ENCODE measurements at places on chromosomes 3 and 15.

DNA sequence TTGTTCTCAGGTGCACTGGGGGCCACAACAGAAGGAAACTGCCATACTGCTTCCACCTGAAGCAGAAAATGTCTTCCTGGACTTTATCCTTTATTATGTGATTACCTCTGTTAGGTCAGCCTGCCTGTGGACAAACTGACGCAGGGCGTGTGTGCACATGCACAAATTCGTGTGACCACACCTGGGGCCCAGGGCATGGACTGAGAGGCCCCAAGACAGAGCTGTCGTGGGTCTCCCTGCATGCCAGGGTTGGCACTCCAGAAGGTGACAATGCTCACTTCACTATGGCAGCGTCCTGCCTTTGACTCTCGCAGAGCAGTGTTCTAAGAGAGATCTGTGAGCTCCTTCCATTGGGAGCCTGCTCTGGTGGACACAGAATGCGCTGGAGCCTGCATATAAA is 34.5 kb downstream of the CCDC12 start:
- no peak for DNase-seq

GRCh38 chr15:50168379-50168778 is 13.6 kb upstream of the SLC27A2 start:
- DNase-seq, result no peak

DNA sequence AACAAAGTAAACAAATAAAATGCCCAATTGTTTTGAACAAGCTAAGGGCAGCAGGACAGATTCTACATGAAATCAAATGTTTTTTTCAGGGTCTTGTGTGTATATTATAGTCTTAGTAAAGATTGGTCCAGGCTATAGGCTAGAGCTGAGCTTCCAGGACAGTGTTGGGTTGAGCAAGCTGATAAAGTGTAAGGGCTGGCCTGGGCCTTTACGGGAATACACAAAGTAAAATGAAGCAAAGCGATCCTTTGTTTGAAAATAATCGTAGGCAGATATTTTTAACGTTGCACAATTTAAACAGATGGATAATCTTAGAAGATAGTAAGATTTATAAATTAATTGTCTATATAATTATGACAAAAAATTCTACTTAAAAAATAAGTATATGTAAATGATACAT is 1204.6 kb downstream of the OTOL1 start:
- no peak for DNase-seq

GRCh38 chr3:140494970-140495369 is 182.9 kb upstream of the TRIM42 start:
- no peak for DNase-seq

Data from T-helper 9 cell (primary cell).